ENCODE measurements at places on chromosomes 7 and 10. TPM values are rescaled to one million over a fixed set of nuclear protein-coding genes. Genes with fewer than 3 reads are reported as not detected.

The KIF20B gene
- total RNA-seq = 3.7 TPM

The MCM10 gene
- total RNA-seq = 2.0 TPM

The SPDYE18 gene
- not detected for total RNA-seq

The MYL10 gene
- not detected for total RNA-seq

The SPDYE9 gene
- total RNA-seq = not detected

The TRIM50 gene
- not detected for total RNA-seq

DNA sequence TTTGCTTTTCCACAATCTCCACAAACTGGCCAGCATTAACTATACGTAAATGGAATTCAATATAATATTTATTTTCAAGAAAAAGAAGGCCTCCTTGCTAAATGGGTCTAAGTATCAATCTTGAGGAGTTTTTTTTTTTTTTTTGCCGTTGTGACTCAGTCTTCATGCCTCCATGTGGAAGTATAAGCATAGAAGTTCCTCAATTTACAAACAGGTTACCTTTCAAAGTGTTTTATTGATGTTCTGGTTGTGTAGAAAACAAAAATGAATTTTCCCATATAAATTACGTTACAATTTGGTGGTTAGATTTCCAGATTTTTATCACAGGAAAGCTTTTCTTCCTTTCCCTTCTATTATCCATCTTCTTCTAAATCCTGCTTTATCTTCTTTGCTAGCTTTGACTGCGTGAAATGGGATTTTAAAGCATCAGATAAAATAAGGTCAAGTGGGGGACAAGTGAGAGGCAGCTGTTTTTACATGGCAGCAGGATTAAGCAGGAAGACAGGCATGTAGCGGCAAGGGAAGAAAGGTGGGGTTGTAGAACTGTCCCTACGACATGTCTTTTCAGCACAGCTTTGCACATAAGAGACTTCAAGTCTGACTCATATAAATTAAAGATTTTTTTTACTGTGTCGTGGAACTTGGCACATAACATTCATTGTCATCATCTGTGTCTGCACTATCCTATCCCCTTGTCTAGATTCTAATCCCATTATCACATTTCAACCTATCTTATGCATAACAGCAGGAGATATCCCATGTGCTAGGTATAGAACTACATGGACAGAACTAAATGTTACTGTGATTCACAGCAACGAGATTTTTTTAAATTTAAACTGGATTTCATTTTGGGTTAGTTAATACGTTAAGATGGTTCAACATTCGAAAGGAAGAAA lies 135.3 kb upstream of the FAM3C start:
- no peaks in the 10 kb centered on the region for H3K36me3 ChIP-seq
- H3K4me1 ChIP-seq = no peaks in the 10 kb centered on the region
- H3K27me3 ChIP-seq = no peaks in the 10 kb centered on the region
- no peak overlapping the region for H3K27ac ChIP-seq
- H3K4me3 ChIP-seq = no peak overlapping the region
- no peak for DNase-seq

GRCh38 chr7:53318566-53318965 lies 283.1 kb downstream of the POM121L12 start:
- H3K4me3 ChIP-seq = no peak overlapping the region
- no peaks in the 10 kb centered on the region for H3K36me3 ChIP-seq
- no peak overlapping the region for H3K27ac ChIP-seq
- peaks cover 6% of the 10 kb centered on the region for H3K4me1 ChIP-seq
- no peaks in the 10 kb centered on the region for H3K27me3 ChIP-seq
- no peak for DNase-seq

DNA sequence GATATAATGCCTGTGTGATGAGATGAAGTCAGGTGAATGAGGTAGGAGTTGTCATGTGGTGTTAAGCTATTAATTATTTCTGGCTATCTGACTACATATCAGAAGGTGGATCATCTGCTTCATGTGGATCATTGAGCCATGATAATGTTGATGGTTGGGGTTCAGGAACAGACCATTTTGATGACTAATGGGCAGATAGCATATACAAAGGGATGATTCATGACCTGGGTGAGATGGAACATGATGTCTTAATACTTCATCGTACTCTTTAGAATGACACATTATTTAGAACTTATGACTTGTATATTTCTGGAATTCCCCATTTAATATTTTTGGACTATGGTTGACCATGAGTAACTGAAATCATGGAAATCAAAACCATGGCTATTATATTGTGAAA lies 155.1 kb downstream of the OR13A1 start:
- H3K27me3 ChIP-seq = no peaks in the 10 kb centered on the region
- H3K4me1 ChIP-seq = no peaks in the 10 kb centered on the region
- no peak overlapping the region for H3K4me3 ChIP-seq
- DNase-seq = no peak
- no peak overlapping the region for H3K27ac ChIP-seq

GRCh38 chr10:1315178-1315577 lies 259.0 kb downstream of the WDR37 start:
- H3K27me3 ChIP-seq = peaks cover 10% of the 10 kb centered on the region
- no peak overlapping the region for H3K27ac ChIP-seq
- H3K36me3 ChIP-seq = no peaks in the 10 kb centered on the region
- H3K4me3 ChIP-seq = no peak overlapping the region
- no peaks in the 10 kb centered on the region for H3K4me1 ChIP-seq
- no peak for DNase-seq

GRCh38 chr7:2288503-2288902 lies 25.7 kb downstream of the SNX8 start:
- H3K27ac ChIP-seq = no peak overlapping the region
- DNase-seq = no peak
- H3K4me1 ChIP-seq = no peaks in the 10 kb centered on the region
- no peaks in the 10 kb centered on the region for H3K27me3 ChIP-seq
- H3K36me3 ChIP-seq = no peaks in the 10 kb centered on the region
- H3K4me3 ChIP-seq = no peak overlapping the region

- H3K36me3 ChIP-seq = no peaks in the 10 kb centered on the region
- H3K27ac ChIP-seq = peak overlapping the region; percentile 78
- H3K27me3 ChIP-seq = peaks cover 65% of the 10 kb centered on the region
- H3K4me1 ChIP-seq = no peaks in the 10 kb centered on the region
These were observed 9.9 kb downstream of the TWIST1 start for GRCh38 chr7:19107356-19108146.

DNA sequence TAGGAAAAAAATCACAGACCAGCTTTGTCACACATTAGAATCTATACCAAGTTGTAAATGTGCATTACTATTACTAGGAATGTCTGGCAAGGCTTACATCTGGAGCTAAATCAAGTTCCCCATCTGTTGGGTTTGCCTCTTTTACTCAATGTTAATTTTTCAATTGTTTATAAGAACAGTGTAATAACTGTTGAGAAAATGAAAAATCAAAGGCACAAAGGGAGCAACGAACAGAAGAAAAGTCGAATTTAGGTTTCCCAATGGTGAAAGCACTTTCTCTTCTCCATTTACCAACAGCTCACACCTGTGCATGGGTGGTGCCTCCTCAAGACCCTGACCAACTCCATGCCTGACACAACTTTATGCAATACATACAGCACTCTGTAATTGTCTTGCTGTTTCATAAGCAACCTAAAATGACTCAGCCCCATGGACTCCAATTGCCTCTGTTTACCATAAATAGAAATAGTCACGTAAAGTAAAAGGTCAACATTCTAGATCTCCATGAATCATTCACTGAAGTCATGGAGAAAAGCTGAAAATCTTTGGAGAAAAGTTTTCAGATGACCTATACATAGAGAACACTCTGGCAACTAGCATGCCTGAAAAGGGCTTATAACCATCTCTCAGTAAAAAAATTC lies 95.5 kb upstream of the KCNIP2 start:
- DNase-seq = no peak
- no peaks in the 10 kb centered on the region for H3K27me3 ChIP-seq
- no peak overlapping the region for H3K27ac ChIP-seq
- H3K4me3 ChIP-seq = no peak overlapping the region
- H3K4me1 ChIP-seq = no peaks in the 10 kb centered on the region

- H3K27me3 ChIP-seq = no peaks in the 10 kb centered on the region
- H3K36me3 ChIP-seq = no peaks in the 10 kb centered on the region
- H3K4me1 ChIP-seq = no peaks in the 10 kb centered on the region
- no peak overlapping the region for H3K4me3 ChIP-seq
- no peak overlapping the region for H3K27ac ChIP-seq
These were observed 43.5 kb downstream of the CDCA7L start for GRCh38 chr7:21902240-21902639.

DNA sequence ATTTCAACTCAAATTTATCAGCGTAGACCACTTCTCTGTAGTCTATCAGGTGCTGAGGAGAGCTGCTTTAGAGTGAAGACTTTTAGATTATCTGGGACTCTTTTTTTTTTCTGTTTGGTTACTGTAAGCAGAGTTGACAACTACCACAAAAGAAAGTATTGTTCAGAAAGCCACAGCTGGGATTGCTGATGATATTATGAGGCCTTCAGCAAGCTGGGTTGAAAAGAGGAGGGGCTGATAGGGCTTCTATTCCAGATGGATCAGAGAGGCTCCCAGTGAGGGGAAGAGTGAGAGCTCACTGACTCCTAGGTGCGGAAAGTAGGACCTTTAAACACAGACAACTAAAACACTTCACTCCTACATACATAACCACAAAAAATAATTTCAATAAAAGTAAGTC lies 188.5 kb upstream of the FERD3L start:
- H3K27me3 ChIP-seq = no peaks in the 10 kb centered on the region
- no peak overlapping the region for H3K27ac ChIP-seq
- no peaks in the 10 kb centered on the region for H3K36me3 ChIP-seq
- H3K4me3 ChIP-seq = no peak overlapping the region

DNA sequence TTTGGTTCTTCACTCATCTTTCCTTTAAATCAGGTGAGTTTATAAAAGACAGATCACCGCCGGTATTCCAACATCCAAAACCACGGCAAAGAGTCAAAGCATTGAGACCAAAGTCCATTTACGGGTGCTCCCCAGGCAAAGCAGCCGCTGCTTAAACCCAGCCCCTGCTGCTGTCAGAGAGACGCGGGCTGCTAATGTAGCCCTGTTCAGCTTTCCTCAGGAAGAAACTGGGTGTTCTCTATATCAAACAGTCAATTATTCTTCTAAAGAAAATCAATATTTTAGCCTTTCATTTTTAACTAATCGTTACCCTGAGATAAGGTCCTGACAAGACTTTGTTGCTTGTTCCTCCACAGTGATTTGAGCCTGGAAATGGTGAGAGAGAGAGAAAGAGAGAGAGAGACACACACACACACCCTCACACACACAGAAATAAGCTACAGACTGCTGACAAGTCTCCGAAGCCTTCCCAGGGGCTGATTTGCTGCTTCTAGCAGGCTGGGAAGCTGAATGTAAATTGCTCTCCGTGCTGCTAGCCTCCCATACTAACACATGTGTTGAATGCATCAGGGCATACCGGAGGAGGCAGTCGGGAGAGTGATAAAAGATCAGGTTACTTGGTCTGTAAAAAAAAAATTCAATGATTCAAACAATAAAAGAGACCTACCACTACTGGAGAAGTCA lies 183.0 kb upstream of the ANK3 start:
- H3K4me1 ChIP-seq = no peaks in the 10 kb centered on the region
- peak overlapping the region; percentile 32 for H3K4me3 ChIP-seq
- no peak overlapping the region for H3K27ac ChIP-seq
- no peak for DNase-seq
- H3K27me3 ChIP-seq = no peaks in the 10 kb centered on the region

GRCh38 chr7:8161364-8161828 lies 100.6 kb downstream of the ICA1 start:
- H3K27ac ChIP-seq = no peak overlapping the region
- no peak overlapping the region for H3K4me3 ChIP-seq
- DNase-seq = no peak
- H3K4me1 ChIP-seq = no peaks in the 10 kb centered on the region

GRCh38 chr10:22619101-22619500 lies 95.3 kb downstream of the PIP4K2A start:
- H3K36me3 ChIP-seq = no peaks in the 10 kb centered on the region
- no peak for DNase-seq
- H3K4me1 ChIP-seq = no peaks in the 10 kb centered on the region
- no peak overlapping the region for H3K4me3 ChIP-seq

DNA sequence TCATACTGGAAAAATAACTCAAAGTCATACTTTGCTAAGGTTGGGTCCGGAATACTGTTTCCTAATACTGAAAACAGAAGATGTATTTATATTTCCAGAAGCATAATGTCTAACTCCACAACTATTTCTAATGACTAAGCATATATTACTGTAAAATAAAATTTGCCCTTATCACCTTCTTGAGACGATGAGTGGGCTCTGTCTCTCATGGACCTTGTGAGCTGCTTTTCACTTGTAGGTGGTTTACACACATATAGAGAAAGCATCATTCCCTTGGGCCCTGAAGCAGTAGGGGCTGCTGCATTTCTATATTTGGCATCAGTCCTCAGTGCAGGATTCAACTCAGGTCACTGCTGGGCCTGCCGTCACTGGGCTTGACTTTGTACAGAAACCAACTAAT lies 10.7 kb upstream of the FAM13C start:
- no peaks in the 10 kb centered on the region for H3K4me1 ChIP-seq
- no peaks in the 10 kb centered on the region for H3K36me3 ChIP-seq
- no peaks in the 10 kb centered on the region for H3K27me3 ChIP-seq
- DNase-seq = no peak
- H3K27ac ChIP-seq = no peak overlapping the region

- no peaks in the 10 kb centered on the region for H3K36me3 ChIP-seq
- H3K27ac ChIP-seq = no peak overlapping the region
- no peaks in the 10 kb centered on the region for H3K4me1 ChIP-seq
- no peak for DNase-seq
- no peaks in the 10 kb centered on the region for H3K27me3 ChIP-seq
- H3K4me3 ChIP-seq = no peak overlapping the region
These were observed 31.3 kb upstream of the NME8 start for GRCh38 chr7:37816922-37817590.

- peak overlapping the region; percentile 63 for H3K27ac ChIP-seq
- peaks cover 9% of the 10 kb centered on the region for H3K4me1 ChIP-seq
- H3K27me3 ChIP-seq = no peaks in the 10 kb centered on the region
These were observed 27.3 kb downstream of the AGAP3 start for GRCh38 chr7:151113344-151114150.

DNA sequence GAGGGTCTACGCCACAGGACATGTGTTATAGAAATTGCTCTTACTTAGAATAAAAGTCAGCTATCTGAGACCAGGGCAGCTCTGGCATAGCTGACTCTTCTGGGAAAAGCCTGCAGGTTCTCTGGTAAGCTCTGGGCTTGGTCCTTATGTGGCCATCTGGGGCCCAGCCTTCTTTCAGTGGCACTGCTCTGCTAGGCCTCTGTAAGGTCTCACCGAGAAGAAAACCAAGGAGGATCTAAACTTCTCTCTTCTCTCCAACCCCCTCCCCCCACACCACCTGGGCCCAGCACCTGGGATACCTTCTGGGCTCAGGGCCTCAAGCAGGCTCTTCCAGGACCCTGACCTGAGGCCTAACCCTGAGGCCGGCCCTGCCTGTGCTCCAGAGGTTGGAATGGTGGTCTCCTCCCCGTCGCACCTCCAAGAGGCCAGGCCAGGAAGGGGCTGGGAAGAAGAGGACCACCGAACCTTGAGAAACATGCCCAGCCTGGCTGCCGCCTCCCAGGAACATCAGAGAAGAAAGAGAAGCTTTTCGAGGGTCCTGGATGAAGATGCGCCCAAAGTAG lies 323.6 kb downstream of the GFRA1 start:
- no peaks in the 10 kb centered on the region for H3K4me1 ChIP-seq
- no peaks in the 10 kb centered on the region for H3K27me3 ChIP-seq
- no peak overlapping the region for H3K4me3 ChIP-seq
- no peak for DNase-seq
- H3K36me3 ChIP-seq = no peaks in the 10 kb centered on the region

GRCh38 chr10:51031950-51032349 lies 42.3 kb upstream of the PRKG1 start:
- H3K27ac ChIP-seq = no peak overlapping the region
- no peaks in the 10 kb centered on the region for H3K36me3 ChIP-seq
- no peaks in the 10 kb centered on the region for H3K27me3 ChIP-seq
- no peak overlapping the region for H3K4me3 ChIP-seq
